DND-41 (cell line): ENCODE measurements at places on chromosomes 1 and 21.

DNA sequence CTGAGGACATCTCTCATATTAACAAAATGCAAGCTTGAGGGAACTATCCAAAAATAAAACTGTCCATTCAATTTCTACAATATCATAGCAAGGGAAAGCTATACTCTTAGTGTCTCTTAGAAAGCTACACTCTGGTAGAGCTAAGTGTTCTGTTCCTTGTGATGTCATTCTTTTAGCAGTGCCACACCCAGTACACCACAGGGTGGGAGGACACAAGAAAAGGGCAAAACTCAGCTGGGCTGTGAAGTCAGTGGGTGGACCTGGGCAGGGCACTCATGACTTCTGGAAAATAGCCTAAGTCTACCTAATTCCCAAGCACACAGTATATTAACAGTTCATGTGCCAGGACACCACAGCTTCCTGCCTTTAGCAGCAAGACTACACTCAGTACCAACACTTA is 42.2 kb upstream of the TNFSF4 start:
- no peak for DNase-seq

DNA sequence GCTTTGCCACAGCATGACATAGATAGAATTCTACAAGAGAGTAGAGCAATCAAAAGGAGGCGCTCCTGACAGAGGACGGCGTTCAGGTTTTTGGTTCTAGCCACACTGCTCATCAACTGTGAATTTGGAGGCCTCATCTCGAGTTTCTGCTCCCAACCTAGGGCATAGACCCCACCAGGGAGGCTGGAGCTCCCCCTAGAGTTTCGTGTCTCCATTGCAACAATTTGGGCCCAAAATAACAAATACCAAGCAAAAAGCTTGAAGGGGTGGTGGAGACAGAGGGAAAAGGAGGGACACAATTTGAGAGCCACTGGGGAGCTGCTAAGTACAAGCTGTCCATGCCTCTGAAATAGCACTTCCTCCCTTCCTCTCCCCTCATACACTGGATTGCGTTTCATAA is 297.0 kb downstream of the GPATCH2 start:
- peak; percentile 7 for DNase-seq

- no peak for DNase-seq
Measured at GRCh38 chr1:204456826-204457442, 37.7 kb downstream of the PIK3C2B start.

DNA sequence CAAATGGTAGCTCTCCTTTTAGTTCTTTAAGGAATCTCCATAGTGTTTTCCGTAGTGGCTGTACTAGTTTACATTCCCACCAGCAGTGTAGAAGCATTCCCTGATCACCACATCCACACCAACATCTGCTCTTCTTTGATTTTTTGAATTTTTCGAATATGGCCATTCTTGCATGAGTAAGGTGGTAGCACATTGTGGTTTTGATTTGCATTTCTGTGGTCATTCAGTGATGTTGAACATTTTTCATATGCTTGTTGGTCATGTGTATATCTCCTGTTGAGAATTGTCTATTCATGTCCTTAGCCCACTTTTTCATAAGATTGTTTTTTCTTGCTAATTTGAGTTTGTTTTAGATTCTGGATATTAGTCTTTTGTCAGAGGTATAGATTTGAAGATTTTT is 84.6 kb upstream of the B3GALT2 start:
- no peak for DNase-seq

DNA sequence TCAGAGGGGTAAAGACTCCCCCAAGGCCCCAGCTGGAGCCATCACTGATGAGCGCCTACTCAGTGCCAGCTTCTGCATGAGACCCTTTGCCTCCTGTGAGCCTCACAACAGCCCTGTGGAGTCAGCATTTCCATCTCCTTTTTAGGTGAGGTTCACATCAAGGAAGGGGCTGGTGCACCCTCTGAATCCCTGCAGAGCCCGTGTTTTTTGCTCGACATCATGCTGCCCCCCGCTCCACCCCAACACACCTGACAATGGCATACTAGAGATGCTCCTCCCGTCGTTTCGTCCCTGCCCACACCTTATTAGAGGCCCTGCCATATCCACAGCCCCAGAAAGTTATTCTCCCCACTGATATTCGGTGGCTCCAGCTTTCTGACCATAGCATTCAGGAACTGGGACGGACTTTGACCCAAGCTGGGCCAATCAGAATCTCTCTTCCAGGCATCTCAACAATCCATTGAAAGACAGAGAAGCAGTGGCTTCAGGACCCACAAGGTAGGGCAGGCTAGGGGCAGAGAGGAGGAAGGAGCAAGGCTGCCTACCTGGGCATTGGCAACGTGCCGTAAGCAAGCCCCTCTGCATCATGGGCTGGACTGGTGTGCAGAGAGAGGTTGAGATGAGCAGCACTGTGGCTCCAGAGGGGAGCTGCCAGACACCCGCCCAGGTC is 32.7 kb downstream of the EPHA10 start:
- DNase-seq, result no peak

GRCh38 chr1:205810448-205811157 is 2.4 kb downstream of the SLC41A1 start:
- DNase-seq, result peak; percentile 13

- no peak for DNase-seq
Measured at GRCh38 chr21:33135925-33136324, 66.0 kb downstream of the OLIG1 start.

- DNase-seq, result no peak
Measured at GRCh38 chr21:16243396-16243795, 513.6 kb downstream of the USP25 start.

DNA sequence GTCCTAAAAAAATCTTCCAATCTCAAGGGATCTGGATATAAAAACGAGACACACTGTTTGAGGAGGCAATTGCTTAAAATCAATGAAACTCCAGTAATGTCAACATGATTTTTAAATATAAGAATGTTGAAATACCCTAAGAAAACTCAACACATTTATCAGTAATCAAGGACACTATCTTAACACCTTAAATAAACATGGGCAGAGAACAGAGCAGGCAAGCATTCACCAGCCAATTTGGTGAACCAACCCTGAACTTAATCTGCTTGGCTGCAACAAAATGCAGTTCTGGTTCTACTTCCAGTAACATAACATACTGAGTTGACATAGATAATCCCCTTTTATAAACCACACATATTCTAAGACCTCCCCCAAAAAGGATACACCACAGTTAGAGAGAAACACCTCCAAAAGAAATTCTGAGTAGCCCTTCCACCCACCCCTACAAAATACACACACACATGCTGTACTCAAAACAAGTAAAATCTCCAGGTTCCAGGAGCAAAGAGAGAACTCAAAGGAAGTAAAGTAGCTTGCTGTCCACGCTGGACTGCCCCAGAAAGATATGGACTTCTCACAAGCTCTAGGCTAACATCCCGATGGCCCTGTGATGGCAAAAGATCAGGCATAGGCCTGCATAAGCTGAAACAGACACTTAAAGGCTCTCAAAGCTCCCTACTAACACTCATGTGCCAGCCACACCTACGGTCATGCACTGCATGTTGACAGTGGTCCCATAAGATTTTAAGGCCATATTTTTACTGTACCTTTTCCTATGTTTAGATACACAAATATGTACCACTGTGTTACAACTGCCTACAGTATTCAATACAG is 30.5 kb downstream of the TP53BP2 start:
- DNase-seq, result no peak

DNA sequence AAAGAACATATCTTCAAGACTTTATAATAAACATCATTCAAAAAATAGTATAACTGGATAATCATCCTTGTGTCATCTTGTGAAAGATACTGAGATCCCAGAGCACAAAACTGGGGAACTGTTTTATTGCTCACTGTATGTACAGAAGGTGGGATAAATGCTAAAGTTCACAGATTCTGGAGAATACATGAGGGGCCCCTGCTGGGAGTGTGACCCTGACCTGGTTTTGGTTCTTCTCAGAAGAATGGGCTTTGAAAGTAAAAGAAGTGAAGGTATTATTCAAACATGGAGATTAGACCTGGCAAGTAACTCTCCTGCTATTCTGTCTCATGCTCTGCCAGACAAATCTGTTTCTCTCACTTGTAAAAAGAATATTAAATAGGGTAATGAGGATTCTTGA is 14.5 kb downstream of the WDR26 start:
- DNase-seq, result no peak

DNA sequence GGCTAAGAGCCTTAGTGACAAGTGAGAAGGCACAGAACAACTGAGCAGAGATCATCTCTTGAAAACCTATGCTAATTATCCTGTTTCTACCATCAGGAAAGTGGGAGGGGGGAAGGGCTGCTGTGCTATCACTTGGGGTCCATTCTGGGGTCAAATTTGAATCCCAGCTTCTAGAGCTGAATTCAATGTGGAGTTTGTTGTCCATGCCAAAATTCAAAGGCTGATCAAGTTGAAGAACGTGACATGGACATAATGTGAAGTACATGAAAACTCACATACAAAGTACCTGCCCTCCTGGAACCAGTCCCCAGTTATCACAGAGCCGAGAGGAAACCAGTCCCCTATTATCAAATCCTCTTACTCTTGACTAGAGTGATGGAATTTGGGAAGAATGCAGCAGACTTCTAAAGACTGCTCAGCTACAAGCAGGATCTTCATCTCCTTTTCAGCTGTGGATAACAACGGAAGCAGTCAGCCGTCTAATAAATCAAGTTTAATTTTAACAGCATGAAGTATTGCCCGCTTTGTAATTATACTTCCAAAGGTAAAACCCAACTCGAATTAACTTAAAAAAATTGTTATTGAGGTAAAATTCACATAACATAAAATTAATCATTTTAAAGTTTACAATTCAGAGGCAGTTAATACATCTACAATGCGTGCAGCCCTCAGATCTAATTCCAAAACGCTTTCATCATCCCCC is 78.3 kb downstream of the SLC45A1 start:
- no peak for DNase-seq

- no peak for DNase-seq
Measured at GRCh38 chr1:168089979-168090337, 46.8 kb downstream of the GPR161 start.

DNA sequence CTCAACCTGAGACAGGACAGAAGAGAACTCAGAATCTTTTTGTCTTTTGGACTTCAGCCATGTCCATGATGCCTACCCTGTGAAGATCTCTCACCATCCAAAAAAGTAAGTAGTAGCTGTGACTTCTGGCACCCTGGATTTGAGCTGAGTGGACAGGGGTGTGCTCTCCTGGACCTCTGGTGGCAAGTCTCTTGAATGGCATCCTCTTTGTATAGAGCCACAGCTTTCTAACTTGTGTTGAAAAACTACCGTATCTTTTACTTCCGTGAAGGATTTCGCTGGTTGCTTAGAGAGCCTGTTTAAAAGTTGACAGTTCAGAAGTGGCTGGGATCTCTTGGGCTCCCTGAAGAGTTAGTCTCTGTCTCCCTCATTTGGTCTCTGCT is 1.8 kb downstream of the MFN2 start:
- DNase-seq, result no peak

- DNase-seq, result no peak
Measured at GRCh38 chr1:151175041-151175741, 590 bp downstream of the TMOD4 start.

DNA sequence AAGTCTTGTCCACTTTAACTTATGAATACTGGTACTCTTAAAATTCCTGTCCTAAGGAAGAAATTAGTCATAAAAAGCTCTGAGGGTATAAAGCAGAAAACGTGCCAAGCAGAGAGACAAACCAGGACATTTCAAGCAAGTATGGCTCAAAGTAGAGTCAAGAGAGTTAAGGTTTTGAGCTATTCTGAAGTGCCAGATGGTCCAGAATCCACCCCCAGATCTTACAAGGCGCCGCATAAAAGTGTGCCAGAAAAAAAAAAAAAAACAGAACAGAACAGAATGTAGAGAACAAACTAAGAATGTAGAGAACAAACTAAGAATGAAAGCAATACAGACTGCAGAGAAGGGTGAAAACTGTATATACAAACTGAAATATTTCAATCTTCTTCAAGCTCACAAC is 12.5 kb downstream of the EPS15 start:
- no peak for DNase-seq

DNA sequence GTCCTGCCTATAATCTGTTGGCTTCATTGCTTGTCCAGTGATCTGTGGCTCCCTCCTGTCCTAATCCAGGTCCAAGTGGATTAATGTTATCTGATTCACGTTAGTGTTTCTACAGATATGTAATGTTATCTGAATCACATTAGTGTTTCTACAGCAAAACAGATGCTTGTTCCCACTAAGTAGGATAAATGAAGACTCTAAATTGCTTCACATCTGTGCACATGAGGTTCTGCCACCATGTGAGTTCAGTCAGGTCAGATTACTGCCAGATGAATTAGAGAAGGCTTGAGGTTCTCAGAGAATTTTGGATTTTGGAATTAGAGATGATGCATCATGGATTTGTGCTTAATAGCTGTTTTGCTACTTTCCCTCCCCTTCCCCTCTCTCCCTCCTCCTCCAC is 13.2 kb downstream of the DISC1 start:
- DNase-seq, result no peak

DNA sequence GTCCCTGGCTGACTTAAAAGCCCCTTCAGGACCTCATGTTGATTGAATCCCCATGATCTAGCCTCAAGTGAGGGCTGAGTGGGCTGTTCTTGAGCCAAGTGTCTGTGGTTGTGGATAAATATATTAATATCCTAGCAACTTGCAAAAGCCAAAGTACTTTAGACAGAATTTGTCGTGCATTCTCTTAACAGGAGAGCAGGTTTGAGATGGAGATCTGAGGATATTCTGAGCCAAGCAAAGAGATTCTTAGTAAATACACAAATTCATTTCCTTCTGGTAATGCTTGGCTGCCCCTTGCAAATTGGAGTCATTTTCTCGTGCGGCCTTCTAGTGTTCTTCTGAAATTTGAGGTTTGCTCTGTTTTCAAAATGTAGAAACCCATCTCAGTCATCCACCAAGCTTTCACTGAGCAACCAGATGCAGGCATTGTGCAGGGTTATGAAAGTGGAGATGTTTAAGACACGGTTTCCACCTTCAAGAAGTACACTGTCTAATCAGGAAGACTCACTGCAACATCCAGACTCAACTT is 242.1 kb upstream of the JUN start:
- no peak for DNase-seq

- no peak for DNase-seq
Measured at GRCh38 chr1:227450489-227450888, 112.9 kb upstream of the ZNF678 start.

DNA sequence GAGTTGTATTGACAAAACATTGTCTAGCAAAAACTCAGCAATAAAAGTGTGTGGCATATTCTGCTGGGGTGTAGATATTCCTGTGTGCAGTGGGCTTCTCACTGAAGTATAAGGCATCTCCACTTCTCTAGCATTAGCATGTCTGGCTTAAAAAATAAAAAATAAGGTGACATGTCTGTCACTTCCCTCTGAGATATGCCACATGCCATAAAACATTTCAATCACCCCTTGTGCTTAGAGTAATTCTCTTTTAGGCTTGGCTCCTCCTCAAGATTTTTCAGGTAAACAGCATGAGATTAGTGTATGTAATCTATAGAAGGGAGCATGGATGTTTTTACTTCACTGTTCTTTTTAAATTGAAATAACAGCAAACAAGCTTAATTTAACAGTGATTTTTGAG is 194.4 kb upstream of the SNX7 start:
- no peak for DNase-seq

GRCh38 chr1:220952961-220953643 is 73.9 kb downstream of the HLX start:
- DNase-seq, result no peak

GRCh38 chr1:70222716-70223235 is 1.6 kb downstream of the SRSF11 start:
- DNase-seq, result no peak

- DNase-seq, result no peak
Measured at GRCh38 chr1:236206548-236206947, 64.2 kb downstream of the GPR137B start.

- DNase-seq, result no peak
Measured at GRCh38 chr1:230382001-230382491, 44.1 kb downstream of the PGBD5 start.

GRCh38 chr1:231806623-231807495 is 180.3 kb downstream of the DISC1 start:
- peak; percentile 49 for DNase-seq

GRCh38 chr1:175367039-175367758 is 174.6 kb upstream of the KIAA0040 start:
- no peak for DNase-seq
